B cell (primary cell): ENCODE measurements at places on chromosomes 5 and 9. TPM values are rescaled to one million over a fixed set of nuclear protein-coding genes. Genes with fewer than 3 reads are reported as not detected.

DNA sequence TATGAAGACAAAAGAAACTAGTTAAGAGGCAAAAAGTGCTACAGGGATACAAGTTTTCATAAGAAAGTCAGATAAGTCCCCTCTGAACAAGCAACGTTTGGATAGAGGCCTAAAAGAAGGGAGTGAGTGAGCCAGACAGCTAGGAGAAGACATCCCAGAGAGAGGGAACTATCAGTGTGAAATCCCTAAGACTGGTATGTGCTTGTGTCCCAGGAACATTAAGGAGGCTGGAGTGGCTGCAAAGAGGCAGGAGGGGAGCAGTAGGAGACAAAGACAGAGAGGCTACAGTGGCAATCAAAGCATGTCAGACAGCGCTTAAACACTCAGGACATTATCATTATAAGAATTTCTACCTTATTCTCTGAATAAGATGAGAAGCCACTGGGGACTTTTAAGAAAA, 139.1 kb upstream of the STK32A start:
- DNase-seq, result no peak

- DNase-seq, result no peak
These were observed 363.0 kb upstream of the RIOK2 start for GRCh38 chr5:97545886-97546535.

DNA sequence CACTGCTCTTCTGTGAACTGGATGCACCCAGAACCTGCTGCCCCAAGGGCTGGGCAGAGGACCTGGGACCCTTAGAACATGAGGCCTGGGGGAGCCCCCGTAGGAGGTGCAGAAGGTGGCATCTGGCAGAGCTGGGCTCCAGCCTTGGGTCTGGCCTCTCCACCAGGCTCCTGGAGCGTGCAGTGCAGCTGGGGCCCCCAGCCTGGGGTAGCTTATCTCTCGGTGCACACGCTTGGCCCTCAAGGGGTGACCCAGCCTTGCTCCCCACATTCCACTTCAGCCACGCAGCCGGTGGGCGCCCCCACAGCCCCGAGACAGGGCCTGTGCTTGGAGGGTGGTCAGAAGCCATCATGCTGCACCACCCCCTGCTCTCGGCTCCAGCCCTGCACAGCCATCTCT, 5.6 kb upstream of the NR5A1 start:
- no peak for DNase-seq

DNA sequence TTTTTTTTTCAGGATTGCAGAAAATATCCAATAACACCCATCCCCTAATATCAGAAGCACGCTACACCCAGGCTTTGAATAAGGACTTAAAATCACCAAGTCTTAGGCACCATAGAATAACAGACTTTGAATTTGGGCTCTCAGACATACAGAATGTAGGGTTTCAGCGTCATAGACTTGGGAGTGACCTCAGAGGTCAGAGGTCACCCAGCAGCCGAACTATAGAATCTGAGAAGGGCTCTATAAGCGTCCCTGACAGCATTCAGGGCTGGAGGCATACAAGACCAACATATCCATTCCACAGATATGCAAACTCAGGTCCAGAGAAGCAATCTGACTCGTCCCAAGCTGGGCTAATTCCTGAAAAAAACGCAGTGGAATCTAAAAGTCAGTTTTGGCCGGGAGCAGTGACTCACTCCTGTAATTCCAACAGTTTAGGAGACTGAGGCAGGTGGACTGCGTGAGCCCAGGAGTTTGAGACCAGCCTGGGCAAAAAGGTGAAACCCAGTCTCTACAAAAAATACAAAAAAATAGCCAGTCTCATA, 34.7 kb downstream of the SLC6A7 start:
- DNase-seq, result no peak

GRCh38 chr9:130526854-130527650, 52.3 kb upstream of the FUBP3 start:
- DNase-seq, result no peak

GRCh38 chr9:81597419-81598122, 91.8 kb downstream of the TLE1 start:
- DNase-seq, result no peak

GRCh38 chr5:53027913-53028312, 38.8 kb downstream of the ITGA2 start:
- DNase-seq, result no peak

DNA sequence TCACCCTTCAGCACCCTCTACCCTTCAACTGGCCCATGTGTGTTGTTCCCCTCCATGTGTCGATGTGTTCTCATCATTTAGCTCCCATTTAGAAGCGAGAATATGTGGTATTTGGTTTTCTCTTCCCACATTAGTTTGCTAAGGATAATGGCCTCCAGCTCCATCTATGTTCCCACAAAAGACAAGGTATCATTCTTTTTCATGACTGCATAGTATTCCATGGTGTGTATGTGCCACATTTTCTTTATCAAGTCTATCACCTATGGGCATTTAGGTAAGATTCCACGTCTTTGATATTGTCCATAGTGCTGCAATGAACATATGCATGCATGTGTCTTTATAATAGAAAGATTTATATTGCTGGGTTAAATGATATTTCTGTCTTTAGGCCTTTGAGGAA, 325.1 kb upstream of the ADAMTS16 start:
- no peak for DNase-seq

The SLC25A2 gene
- 3.4 and 3.6 TPM in 2 replicates for total RNA-seq

The PCDHGA4 gene
- total RNA-seq, result 1.1 TPM in 2 replicates

The SLC34A1 gene
- total RNA-seq, result not detected in 2 replicates

The ACOT12 gene
- total RNA-seq, result not detected in 2 replicates
